D721Med (cell line): ENCODE measurements at places on chromosomes 5 and 9.

DNA sequence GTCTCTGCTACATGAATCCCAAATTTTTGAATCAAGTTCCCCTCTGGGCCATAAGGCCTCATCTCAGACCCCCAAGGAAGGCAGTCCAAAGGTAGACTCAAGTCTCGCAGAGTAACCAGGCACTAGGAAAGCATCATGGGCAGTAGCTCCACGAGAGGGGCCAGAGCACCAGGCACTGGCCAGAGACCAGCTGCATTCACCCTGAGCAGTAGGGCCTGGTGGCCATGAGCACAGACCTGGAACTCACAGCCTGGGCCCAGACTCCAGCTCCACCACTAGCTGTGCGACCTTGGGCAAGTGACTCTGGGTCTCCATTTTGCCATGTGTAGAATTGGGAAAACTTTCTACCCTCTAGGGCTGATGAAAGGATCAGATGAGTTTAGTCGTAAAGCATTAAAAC is 28.5 kb downstream of the NANS start:
- DNase-seq = no peak

- no peak for DNase-seq
Measured at GRCh38 chr5:136018814-136019783, 9.7 kb upstream of the TGFBI start.

DNA sequence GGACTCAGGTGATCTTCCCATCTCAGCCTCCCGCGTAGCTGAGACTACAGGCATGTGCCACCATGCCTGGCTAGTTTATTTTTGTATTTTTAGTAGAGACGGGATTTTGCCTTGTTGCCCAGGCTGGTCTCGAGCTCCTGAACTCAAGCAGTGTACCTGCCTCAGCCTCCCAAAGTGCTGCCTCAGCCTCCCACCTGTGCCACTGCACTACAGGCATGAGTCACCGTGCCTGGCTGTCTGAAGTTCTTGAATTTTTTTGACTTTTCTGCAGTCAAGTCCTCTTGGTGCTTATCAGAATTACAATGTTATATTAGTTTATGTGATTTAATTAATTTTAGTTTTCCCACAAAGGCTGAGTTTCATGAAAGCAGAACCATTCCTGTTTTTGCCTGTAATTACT is 9.8 kb downstream of the SPIN1 start:
- DNase-seq = no peak

GRCh38 chr5:73751254-73751914 is 125.4 kb downstream of the ARHGEF28 start:
- DNase-seq = no peak

- no peak for DNase-seq
Measured at GRCh38 chr5:17359451-17360011, 138.5 kb upstream of the TAF11L2 start.
